IMR-90 (cell line): ENCODE measurements at places on chromosomes 16 and 17. TPM values are rescaled to one million over a fixed set of nuclear protein-coding genes. Genes with fewer than 3 reads are reported as not detected.

Gene HSD17B2
- 0.18 and 0.28 TPM in 2 replicates for total RNA-seq

Gene CSH1
- not detected in 2 replicates for total RNA-seq

- no peaks in the 10 kb centered on the region for H3K27me3 ChIP-seq
- no peak for DNase-seq
- no peak overlapping the region for H3K27ac ChIP-seq
- H3K36me3 ChIP-seq, result peaks cover 4% of the 10 kb centered on the region; the same call in 1 of the 2 replicates
Observed at GRCh38 chr17:81240761-81241160, 1.6 kb downstream of the NDUFAF8 start.

- peaks cover 25% of the 10 kb centered on the region for H3K4me1 ChIP-seq
- H3K27me3 ChIP-seq, result no peaks in the 10 kb centered on the region
- H3K4me3 ChIP-seq, result no peak overlapping the region
- no peak for DNase-seq
- no peaks in the 10 kb centered on the region for H3K36me3 ChIP-seq
Observed at GRCh38 chr17:57667461-57667923, 77.6 kb downstream of the CCDC182 start.

- no peaks in the 10 kb centered on the region for H3K27me3 ChIP-seq
- no peaks in the 10 kb centered on the region for H3K36me3 ChIP-seq
- H3K4me3 ChIP-seq, result no peak overlapping the region
- H3K27ac ChIP-seq, result peak overlapping the region; percentile 74
- peak; percentile 80 for DNase-seq
- H3K4me1 ChIP-seq, result peaks cover 23% of the 10 kb centered on the region
Observed at GRCh38 chr17:29237476-29238132, 9.1 kb upstream of the CRYBA1 start.

DNA sequence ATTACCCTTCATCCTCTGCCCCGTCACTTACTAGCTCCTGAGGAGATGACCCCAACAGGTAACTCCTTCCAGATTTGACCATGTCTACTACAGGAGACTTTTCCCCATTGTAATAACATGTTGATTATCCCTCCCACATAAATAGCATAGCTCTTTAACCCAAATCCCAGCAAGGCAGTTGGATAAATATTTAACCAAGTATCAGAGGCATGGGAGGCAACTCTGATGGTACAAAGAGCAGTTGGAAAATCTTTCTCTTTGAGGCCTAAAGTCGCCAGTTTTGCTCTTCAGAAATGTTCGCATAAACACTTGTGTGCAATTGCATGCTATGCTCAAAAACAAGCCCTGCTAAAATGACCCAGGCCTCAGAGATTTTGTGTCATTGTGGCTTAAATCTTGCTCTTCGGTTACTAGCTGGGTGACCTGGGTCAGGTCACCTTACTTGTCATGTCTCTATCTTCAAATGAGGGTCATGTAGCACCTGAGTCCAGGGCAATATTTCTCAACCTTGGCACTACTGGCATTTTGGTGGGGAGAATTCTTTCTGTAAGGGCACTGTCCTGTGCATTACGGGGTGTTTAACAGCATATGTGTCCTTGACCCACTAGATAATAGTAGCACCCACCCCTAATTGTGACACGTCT, 48.8 kb downstream of the HSD17B2 start:
- no peak overlapping the region for H3K4me3 ChIP-seq
- peaks cover 7% of the 10 kb centered on the region for H3K4me1 ChIP-seq
- H3K27me3 ChIP-seq, result no peaks in the 10 kb centered on the region
- H3K27ac ChIP-seq, result no peak overlapping the region
- H3K36me3 ChIP-seq, result no peaks in the 10 kb centered on the region
- no peak for DNase-seq
